ENCODE measurements at places on chromosomes 16 and 17.

- no peak for DNase-seq
These were observed 31.7 kb downstream of the SOCS1 start for GRCh38 chr16:11224096-11224893.

GRCh38 chr17:16516594-16517051, 24.6 kb upstream of the LRRC75A start:
- peak; percentile 62 for DNase-seq

DNA sequence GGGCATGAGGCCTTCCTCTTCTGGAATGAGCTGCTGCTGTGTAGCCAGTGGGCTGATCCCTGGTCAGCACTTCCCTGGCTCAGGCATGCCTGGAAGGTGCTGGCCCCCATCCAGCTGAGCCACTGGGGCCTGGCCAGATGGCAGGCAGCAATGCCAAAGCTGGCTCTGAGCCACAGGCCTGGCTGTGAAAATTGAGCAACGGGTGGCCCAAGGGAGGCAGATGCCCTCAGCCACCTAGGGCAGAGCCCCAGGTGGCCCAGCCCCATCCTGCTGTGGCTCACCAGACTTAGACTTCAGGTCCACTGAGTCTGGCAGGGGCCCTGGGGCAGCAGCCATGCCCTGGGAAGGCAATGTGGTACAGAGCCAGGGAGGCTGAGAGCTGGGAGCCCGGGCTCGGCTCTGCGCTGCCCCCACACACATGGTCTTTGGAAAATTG, 8.5 kb upstream of the CRHR1 start:
- DNase-seq = peak; percentile 86

GRCh38 chr17:79192503-79193351, 118.1 kb downstream of the ENGASE start:
- no peak for DNase-seq

GRCh38 chr16:87780385-87780989, 14.7 kb upstream of the KLHDC4 start:
- peak; percentile 80 for DNase-seq

GRCh38 chr17:45048795-45049563, 2.5 kb downstream of the DCAKD start:
- DNase-seq = no peak

DNA sequence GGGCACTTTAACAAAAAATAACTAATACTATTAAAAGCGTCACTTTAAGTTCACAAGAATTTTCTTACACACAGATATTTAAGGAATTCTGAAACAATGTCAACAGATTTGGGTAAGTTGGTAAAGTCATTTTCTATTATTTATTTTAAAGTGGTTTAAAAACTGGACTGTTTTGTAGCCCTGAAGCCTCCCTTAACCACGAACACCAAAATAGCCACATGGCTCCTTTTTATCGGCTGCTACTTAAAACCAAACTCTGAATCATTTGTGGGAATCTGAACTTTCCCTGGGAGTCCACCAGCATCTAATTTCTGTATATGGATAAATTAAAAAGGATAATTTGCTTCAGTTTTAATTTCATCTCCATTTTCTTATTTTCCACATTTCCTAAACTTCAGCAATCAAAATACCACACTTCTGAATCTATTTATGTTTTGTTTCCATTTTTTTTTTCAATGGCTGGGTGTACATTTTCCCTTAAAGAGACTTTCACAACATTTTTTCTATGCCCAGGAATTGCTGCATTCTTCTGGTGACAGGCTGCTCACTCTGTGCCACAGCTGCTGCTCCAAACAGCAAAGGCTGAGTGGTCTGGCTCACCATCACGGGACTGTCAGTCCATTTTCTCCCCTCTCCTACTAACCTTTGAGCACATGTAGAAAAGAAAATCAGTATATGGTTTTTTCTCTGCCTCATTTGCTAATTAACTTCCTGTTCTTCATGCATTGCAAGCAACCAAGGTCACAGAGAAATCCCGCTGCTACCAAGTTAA, 255.5 kb upstream of the KCNJ16 start:
- DNase-seq = peak; percentile 59

- no peak for DNase-seq
These were observed 25.1 kb upstream of the SLC47A1 start for GRCh38 chr17:19508577-19508867.

GRCh38 chr17:4607773-4608187, 23.5 kb downstream of the SMTNL2 start:
- no peak for DNase-seq

GRCh38 chr17:16922386-16923096, 49.4 kb downstream of the TNFRSF13B start:
- no peak for DNase-seq

DNA sequence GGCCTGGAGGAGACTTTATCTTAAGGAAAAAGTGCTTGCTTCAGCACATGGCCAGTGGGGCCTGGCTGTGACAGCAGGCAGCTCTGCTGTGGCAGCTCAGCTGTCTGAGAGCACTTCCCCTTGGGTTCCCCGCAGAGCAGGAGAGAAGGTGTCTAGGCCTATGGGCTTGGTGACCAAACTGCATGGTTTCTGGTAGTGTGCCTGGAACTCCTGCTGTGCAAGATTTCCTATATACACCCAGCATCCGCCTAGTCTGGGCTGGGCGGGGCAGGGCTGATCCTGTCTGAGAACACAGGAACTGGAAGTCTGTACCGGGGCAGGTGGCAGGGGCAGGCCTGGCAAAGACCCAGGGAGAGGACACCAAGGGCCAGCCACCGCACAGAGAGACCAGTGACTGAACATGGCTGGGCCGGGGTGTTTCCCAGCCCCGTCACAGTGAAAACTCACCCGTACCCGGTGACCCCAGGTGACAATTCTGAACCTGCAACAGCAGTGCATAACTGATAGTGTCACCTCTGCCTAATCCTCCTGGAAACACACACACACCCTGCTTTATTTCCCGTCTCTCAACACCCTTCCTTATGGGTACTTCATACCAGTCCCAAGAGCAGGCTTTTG, 39.3 kb downstream of the CHD9 start:
- peak; percentile 59 for DNase-seq

GRCh38 chr16:4882000-4882632, 34.8 kb downstream of the UBN1 start:
- DNase-seq = no peak

DNA sequence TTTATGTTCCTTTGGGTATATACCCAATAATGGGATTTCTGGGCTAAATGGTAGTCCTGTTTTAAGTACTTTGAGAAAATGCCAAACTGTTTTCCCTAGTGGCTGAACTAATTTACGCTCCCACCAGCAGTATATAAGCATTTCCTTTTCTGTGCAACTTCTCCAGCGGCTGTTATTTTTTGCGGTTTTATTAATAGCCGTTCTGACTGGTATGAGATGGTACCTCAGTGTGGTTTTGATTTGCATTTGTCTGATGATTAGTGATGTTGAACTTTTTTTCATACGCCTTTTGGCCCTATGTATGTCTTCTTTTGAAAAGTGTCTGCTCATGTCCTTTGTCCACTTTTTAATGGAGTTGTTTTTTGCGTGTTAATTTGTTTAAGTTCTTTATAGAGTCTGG, 25.8 kb upstream of the TEKT1 start:
- DNase-seq = no peak

DNA sequence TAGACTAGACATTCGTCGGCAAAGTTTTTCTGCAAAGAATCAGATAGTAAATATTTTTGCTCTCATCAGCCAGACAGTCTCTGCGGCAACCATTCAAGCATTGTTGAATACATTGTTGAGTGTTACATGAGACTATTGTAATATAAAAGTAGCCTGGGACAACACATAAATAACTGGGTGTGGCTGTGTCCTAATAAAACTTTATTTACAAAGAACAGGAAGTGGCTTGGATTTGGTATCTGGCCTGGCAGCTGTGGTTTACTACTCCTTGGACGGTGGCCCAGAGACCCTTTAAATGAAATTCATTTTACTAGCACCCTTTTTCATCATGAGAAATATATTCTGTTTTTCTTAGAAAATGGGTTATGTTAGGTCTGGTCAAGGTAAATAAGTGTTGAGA, 297.2 kb downstream of the WWOX start:
- no peak for DNase-seq

GRCh38 chr17:42873315-42873714, 22.3 kb downstream of the AOC3 start:
- no peak for DNase-seq

DNA sequence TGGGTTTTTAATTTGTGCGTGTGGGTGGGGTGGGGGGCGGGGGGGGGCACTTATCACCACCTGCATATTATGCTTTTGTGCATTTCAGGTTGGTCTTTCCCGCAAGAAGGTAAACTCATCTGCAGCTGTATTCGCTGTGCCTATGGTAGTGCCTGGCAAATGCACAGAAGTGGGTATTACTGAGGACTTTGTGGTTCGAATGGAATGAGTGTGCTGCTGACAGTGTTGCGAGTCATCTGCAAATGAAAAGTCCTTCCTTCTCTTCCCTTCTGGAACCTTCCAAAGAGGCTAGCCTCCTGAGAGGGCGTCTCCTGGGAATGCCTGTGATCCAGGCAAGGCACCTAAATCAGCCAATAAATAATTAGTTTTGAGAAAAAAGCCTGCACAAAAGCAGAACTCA, 532.9 kb downstream of the MAF start:
- DNase-seq = peak; percentile 11

DNA sequence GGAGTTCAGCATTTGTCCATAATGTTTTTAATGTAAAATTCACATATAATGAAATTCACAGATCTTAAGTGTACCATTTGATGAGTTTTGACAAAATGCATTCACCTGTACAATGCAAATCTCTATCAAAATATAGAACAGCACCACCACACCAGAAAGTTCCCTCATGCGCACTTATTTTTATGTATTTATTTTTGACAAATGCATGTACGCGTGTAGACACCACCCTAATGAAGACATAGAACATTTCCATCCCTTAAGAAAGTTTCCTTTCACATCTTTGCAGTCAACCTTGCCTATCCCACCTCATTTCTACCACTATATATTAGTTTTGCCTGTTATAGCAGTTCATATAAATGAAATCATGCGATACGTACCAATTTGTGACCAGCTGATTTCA, 15.6 kb upstream of the IL4R start:
- no peak for DNase-seq

DNA sequence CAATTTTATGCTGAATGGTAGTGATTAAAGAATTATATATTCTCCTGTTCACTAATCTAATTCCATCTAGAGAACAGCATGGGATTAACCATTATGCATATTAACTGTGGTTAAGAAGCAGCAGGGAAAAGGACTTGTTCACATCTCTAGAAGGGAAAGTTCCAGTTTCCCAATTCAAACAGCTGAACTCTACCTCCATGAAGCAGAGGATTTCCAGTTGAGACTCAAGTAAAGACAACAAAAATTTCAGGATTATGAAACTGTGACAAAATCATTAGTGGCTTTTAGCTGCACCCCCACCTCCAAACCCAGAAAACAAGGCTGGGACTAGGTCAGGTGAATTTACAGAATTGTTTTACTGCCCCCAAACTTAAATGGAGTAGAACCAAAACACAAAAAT, 73.6 kb downstream of the USP32 start:
- DNase-seq = no peak

DNA sequence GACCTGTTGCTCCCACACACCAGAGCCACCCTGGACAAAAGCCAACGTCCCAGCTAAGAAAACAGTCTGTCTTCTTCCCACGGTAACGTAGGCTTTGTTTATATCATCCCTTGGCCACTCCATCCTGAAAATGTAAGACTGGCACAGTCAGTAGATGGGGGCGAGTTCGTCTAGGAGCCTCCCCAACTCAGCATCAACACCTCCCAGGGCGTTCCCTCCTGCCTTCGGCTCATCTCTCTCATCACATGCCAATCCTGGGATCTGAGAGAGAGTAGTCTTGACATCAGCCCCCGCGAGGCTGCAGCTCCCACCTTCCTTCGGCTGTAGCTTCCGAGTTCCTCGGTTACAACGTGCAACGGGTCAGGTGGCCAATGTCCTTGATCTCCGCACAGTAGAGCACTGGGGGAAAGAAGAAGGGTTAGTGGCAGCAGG, 894 bp downstream of the RNF227 start:
- DNase-seq = peak; percentile 9

- no peak for DNase-seq
These were observed 11.0 kb upstream of the LCMT1 start for GRCh38 chr16:25100511-25100910.

DNA sequence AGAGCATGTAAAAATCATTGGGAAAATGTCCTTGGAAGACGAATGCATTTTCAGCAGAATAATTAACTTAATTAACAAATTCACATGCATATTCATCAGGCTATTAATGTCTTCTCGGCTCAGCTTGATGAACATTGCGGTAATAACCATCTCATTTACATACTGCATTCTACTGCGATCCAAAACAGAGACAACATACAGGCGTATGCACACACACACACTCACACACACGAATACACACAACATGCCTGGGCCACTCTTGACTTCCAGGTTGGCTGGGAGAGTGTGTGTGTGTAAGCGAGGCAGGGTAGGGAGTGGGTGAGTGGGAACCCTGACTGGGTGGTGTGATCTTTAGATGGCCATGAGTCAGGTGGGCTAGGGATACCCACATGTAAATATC, 44.7 kb downstream of the NEUROD2 start:
- no peak for DNase-seq

- DNase-seq = peak; percentile 72
These were observed at the start of gene TMEM107 for GRCh38 chr17:8176197-8176940. TMEM107 (minus strand) TSS chr17:8176380; CDS start chr17:8176286, 94 bp downstream.

DNA sequence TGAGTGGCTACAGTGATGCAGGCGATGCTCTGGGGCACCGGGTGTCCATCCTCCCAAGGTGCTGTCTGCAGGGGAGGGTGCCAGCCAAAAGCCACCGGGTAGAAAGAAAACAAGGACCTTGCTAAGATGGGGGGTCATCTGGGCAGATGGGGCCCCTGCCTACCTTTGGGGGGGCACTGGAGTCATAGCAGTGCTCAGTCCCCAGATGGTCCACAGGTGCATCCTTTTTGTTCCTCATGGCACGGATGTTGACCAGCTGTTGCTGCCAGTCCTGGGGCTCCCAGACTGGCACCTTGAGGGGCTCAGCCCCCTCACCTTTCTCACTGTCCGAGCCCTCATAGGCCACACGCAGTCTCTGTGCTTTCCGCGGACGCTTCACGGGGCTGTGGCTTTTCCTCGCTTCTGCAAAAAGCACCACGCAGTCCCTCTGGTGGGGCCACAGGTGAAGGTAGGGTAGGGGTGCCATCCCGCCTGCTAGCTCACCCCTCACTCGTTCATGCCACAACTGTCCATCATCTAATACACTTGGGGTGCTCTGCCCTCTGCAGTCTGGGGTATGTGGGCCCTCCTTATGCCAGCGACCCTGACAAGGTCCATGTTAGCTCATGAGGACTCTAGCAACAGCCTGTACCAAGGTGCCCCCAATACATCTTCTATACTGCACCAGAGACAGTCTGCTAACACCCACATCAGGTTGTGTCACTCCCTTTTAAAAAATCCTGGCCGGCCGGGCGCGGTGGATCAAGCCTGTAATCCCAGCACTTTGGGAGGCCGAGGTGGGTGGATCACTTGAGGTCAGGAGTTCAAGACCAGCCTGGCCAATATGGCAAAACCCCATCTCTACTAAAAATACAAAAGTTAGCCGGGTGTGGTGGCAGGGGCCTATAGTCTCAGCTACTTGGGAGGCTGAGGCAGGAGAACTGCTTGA, 1.4 kb downstream of the NTHL1 start:
- DNase-seq = no peak

GRCh38 chr17:9646546-9646885, 1.2 kb downstream of the USP43 start:
- no peak for DNase-seq

DNA sequence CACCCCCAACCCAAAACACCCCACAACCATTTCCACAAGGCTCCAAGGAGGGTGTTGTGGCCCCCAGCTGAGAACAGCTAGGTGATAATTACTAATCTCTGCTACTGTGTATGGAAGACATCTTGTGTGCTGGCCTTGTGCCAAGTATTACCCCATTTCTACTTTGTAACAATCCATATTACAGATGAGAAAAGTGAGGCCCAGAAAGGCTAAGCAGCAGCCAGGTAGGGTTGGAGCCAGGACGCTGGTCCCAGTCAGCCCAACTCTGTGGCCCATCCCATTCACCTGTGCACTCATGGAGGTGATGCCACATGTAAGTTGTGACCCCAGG, 12.4 kb upstream of the PEMT start:
- DNase-seq = no peak
